ENCODE measurements at places on chromosomes 7 and 10.

- DNase-seq, result no peak
These were observed 49.0 kb downstream of the CCDC71L start for GRCh38 chr7:106611911-106612310.

- DNase-seq, result no peak
These were observed 496.8 kb downstream of the TFEC start for GRCh38 chr7:115533785-115534184.

GRCh38 chr7:78232806-78233205, 434.2 kb downstream of the PHTF2 start:
- DNase-seq, result no peak

GRCh38 chr7:76023002-76023401, 24.8 kb downstream of the STYXL1 start:
- no peak for DNase-seq

GRCh38 chr10:116587878-116588591, 2.7 kb upstream of the PNLIPRP1 start:
- DNase-seq, result no peak

GRCh38 chr7:153443032-153443701, 609.0 kb upstream of the DPP6 start:
- no peak for DNase-seq

GRCh38 chr7:112023282-112023681, 182.9 kb downstream of the DOCK4 start:
- no peak for DNase-seq

- DNase-seq, result no peak
These were observed 51.2 kb upstream of the CARD11 start for GRCh38 chr7:3094701-3095445.

DNA sequence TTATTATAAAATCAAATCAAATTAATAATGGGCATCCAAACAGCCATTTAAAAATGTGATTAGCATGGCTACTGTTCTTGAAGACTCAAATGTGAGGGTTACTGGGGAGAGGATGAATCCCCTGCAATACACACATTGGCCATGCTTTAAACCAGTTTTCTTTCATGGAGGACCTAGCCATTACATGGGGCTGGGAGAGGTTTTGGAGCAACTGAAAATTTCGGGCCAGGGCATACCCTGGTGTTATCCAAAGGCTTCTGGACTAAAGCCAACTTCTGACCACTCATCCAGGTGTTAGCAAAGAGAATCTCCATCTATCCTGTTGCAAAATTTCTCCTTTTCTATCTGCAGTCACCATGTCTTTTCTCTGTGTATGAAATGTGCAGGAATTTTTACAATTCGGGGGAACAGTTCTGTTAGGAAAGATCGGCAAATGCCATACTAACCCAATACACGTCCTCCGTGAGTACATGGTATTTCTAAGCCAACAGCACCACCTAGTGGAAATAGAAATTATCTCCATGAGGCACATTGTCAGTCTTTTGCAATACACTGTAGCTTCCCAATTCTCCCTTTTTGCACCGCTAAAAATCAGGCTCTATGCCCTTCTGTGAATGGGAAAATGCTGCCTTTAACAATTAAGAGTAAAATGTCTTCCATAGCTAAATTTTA, 47.0 kb upstream of the ZNF107 start:
- DNase-seq, result no peak

DNA sequence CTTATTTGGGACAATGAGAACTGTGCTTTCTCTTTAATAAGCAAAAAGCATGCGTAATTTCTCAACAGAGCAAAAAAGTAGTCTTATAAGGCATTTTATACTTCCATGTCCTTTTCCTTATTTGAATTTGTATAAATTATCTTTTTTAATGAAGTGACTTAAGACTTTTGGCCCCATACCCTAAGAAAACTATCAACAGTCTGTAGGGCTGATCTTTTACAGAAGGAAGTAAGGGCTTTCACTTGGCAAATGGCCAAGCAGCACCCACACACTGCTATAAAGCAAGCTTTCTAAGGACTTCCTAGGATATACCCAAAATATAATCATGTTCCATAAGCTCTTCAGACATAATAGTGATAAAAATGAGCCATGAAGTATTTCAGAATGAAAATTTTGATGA, 3.4 kb downstream of the CRPPA start:
- DNase-seq, result no peak

GRCh38 chr7:121046893-121047468, 58.5 kb downstream of the CPED1 start:
- no peak for DNase-seq

DNA sequence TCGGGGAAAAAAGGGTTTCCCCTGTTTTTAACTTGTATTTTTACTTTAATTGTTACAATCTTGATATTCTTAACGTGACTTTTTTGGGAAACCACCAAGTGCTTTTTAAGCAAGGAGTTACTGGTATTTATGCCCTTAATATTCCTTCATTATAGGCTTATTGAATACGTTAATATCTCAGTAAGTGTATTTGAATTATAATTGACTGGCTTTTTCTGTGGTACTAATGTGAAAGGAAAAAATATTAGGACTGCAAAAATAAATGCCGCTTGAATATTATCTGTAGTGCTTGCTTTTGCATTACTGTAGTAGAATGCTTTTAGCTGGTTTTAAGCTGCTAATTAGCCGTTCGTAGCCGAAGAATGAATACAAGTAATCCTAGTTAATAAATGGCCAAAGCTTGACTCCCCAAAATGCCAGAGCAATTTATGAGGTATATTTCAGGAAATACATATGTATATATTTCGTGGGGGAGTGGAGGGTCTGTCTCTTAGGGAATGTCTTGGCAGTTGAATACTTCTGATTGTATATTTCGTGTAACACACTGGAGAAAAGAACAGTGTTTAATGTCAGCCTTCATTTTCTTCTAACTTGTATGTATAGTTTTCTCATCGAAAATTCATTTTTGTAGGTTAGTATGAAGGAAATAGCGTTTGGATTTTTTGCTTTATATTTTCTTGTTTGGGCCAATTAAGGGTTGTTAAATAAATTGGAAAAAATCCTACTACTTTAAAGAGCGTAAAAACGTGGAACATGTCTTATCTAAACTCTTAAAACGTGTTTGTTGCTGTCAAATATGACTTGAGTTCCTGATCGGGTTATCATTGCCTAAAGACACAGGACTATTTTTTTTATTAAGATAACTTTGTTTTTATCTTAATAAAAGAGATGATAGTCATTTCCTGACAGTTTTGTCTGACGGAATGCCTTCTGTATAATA, 1.5 kb downstream of the PDCD4 start:
- no peak for DNase-seq

GRCh38 chr10:94546049-94546900, 687 bp downstream of the HELLS start:
- no peak for DNase-seq

- no peak for DNase-seq
These were observed 77.1 kb downstream of the CREM start for GRCh38 chr10:35203745-35204144.

- DNase-seq, result no peak
These were observed 877 bp upstream of the NOD1 start for GRCh38 chr7:30479202-30480120.

GRCh38 chr10:109019001-109019424, 904.3 kb downstream of the XPNPEP1 start:
- DNase-seq, result no peak

GRCh38 chr7:47844311-47844710, 104.0 kb downstream of the PKD1L1 start:
- DNase-seq, result no peak
